ENCODE measurements at places on chromosomes 1 and 21.

DNA sequence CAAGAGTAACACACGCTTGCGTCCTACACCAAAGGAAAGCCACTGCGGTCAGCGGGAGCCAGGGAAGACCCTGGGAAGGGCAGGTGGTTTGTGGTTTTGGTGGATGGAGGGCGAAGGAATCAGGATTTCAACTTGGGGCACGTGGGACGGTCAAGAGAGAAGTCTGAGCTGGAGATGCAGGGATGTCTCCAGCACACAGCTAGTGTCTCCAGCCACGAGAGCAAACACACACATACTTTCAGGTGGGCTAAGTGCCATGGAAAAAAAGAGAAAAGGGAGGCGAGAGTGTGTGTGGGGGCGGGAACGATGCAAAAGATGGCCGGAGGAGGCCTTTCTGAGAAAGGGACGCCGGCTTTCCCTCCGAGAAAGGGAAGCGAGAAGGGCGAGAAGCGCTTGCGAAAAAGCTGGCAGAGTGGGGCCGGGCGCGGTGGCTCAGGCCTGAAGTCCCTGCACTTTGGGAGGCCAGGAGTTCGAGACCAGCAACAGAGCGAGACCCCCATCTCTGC lies 1.4 kb upstream of the SRRM1 start:
- no peak for DNase-seq

DNA sequence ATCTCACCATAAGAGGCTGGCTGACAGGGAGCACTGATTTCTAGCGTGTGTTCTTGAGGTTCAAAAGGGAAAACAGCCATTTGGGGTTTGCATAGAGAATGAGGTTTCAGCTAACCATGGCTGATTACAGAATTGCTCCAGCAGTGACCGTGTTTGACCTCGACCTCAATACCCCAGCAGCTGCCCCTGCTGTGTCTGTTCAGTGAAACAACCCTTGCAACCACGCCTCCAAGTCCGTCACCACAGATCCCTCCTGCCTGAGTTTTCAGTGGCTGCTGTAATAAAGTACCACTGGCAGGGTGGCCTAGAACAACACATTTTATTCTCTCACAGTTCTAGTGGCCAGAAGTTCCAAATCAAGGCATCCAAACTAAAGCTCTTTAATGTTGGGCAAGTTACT lies 147.7 kb downstream of the HUNK start:
- DNase-seq: no peak

DNA sequence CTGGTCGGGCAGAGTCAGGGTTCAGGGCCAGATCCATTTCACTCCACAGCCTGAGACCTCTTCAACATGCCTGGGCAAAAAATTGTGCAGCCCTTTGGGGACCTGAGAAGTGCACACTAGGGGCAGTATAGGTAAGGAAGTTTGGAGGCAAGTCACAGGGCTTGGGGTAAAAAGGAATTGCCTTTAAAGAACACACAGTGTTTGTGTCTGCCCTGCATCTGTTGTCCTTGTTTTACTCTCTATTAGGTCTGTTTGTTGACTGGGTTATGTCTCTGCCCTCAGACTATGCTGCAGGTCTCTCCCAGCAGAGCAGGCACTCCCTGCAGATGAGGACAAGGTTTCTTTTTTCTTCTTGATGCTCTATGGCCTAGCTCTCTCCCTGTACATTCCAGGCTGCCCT lies 22.0 kb downstream of the LDLRAD2 start:
- no peak for DNase-seq

DNA sequence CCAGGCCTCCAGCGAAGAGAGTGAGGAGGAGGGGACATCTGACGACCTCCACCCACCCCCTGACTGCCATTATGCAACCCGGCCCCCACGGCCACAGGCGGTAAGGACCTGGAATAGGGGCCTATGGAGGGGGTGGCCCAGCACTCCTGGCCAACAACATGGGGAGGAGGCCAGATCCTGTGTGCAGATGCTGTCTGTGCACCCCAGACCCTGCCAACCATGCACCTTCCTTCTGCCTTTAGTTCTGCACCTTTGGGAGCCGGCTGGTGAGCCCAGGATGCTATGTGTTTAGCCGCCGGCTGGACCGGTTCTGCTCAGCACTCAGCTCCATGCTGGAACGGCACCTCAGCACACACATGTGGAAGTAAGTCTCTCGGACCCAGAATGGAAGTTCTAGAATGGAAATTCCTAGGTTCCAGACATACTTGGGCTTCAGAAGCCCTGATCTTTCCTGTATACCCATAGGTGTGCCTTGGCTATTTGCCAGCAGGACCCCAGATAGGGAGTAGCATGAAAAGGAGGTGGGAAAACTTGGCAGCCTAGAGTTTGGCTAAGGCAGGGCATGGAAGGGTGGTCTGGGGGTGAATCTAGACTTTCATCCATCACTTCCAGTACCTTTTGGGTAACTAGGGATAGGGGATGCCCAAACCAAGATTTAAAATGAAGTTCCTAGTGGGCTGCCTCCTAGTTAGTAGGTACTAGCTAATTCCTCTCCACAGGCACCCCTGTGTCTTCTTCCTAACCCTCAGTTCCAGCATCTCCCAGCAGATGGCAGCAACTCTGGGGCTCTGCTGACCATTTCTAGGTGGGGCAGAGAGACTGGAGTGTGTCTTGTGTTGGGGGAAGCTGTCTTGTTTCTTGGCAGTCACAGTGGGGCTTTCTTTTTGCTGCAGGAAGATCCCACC lies 3.6 kb upstream of the CYB561D1 start:
- DNase-seq: peak; percentile 69

GRCh38 chr1:96482616-96483015 lies 239.0 kb upstream of the PTBP2 start:
- no peak for DNase-seq

- no peak for DNase-seq
These were observed 7.1 kb upstream of the CLEC20A start for GRCh38 chr1:178503849-178504248.

DNA sequence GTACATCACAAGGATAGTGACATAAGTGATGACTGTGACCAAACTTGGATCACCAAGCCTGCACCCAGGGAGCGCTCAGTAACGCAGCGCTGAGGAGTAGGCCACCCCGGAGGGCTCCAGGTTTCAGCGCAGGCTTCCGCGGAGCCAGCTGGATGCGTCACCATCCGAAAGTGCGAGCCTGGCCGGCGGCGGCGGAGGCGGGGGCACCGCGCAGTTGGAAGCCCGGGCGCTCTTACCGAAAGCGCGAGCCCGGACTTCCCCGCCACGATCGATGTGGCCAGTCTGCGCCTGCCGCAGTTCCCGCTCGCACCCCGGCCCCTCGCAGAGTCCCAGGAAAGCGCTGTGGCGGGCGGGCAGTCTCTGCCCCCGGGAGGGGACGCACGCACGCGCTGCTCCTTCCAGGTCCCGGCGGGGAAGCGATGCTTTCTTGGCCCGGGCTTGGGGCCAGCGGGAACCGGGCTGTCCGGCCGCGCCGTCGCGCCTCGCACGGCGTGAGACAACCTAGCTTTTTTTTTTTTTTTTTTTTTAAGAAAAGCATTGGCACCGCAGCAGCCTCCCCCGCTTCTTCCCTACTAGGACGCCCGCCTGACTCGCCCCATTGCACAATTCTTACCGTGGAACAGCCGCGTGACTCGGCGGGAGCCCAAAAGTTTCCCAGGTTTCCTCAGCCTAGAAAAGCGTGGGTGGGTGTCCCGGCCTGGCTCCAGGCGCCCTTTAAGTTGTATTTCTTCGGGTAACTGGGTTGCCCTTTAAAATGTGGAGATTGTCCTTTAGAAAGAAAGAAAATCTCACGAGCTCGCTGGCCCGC lies 36.4 kb upstream of the JAK1 start:
- DNase-seq: no peak

GRCh38 chr1:219587801-219588561 lies 24.9 kb downstream of the ZC3H11B start:
- no peak for DNase-seq

GRCh38 chr1:8133657-8134430 lies 107.7 kb upstream of the ERRFI1 start:
- DNase-seq: no peak

DNA sequence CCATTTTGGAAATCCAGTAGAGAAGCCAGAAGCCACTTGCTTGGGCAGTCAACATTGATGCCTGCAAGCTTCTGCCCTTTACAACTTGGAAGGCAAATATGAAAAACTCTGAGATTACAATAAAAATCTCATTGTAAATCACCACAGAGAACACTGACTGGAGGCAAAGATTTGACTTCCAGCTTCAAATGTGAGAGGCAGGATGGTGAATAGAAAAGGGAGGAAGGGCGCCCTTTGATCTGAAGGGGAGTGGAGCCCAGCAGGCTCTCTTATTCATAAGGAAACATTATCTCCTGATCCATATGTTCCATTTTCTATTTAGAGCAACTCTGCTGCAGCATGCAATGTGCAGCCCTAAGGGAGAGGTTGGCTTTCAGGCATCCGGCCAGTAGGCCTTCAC lies 348.3 kb downstream of the AJAP1 start:
- no peak for DNase-seq

GRCh38 chr1:203031467-203031866 lies 5.2 kb downstream of the PPFIA4 start:
- no peak for DNase-seq

DNA sequence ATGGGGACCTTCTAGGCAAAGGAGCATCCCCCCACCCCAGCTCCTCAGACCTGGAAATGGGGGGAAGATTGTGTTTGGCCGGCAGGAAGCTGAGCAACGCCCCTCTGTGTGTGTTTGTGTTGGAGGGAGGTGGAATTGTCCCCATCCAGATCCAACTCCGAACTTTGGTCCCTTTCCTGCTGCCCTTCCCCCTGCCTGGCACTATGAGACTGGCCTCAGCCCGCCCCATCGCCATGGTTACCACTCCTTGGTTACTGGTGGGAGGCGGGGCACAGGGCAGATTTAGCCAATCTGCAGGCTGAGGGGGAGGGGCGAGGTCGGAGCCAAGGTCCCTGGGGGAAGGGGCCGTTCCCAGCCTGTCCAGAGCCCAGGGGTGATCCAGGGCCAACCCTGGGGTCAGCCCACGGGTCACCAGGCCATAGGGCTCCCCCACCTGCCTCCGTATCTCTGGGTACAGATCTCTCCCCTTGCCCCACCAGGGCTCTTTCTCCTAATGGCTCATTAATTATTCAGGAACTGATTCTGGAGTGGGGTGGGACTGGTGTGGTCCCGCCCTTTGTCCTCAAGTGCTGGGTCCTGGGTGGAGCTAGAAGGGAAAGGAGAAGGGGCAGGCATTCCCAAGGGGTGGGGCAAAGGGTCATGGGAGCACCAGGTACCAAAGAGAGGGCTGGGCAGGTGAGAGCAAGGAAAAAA lies 15.2 kb downstream of the PTPRF start:
- no peak for DNase-seq

- no peak for DNase-seq
These were observed 10.9 kb upstream of the SLC25A24 start for GRCh38 chr1:108211014-108211413.

- DNase-seq: no peak
These were observed 79.6 kb downstream of the PROX1 start for GRCh38 chr1:214067397-214067796.

GRCh38 chr1:227445746-227446145 lies 117.6 kb upstream of the ZNF678 start:
- DNase-seq: no peak

GRCh38 chr1:248596615-248597014 lies 885 bp downstream of the OR2T10 start:
- DNase-seq: no peak

Measured in GM19239 (cell line).